ENCODE measurements at places on chromosomes 3 and 15.

GRCh38 chr3:57826952-57827723 lies 71.0 kb downstream of the SLMAP start:
- DNase-seq = no peak

- DNase-seq = no peak
These were observed 10.2 kb downstream of the BDH1 start for GRCh38 chr3:197545571-197545970.

DNA sequence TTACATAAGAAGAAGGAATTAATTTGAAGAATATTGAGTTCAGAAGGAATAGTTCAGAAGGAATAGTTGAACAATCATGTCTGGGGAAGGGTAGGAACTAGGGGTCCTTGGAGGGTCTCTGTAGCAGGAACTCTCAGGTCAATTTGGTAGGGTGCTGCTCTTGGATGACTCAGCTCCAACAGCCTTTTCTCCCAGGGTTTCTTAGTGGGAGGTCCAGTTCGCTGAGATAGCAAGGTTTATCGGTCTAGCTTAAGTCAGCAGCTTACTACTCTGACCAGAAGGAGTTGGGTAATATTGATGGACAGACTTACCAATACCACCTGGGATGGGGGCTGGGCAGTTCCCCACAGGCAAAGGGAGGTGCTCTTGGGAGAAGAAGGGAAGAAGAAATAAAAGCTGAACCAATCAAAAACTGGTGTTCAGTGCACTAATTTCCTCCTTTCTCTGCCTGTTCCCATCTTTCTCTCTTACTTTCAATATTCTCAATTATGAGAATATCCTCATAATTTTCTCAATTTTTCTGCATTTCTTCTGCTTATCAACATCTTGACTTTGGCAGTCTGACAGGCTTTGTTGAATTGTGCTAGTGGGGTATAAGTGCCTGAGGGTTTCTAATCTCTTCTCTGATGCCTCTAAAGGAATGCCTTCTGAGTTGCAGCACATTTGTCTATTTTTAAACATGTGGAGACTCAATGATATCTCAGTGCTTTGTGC lies 14.4 kb upstream of the MITF start:
- DNase-seq = no peak

DNA sequence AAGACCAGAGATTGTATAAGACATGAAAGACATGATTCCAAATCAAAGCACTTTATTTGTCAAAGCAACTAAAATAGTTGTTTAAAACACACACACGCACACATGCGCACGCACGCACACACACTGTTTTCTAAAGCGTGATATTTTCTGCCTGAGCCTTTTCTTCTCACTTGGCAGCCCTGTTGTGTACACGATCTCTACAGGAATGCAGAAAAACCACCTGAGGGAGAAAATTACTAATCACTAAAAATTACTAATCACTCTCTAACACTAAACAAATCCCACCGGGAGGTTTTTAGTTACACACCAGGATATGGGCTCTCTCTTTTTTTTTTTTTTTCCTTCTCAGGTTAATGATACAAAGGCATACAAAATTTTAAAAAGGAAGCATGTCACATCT lies 160.1 kb upstream of the ATP11B start:
- DNase-seq = no peak

DNA sequence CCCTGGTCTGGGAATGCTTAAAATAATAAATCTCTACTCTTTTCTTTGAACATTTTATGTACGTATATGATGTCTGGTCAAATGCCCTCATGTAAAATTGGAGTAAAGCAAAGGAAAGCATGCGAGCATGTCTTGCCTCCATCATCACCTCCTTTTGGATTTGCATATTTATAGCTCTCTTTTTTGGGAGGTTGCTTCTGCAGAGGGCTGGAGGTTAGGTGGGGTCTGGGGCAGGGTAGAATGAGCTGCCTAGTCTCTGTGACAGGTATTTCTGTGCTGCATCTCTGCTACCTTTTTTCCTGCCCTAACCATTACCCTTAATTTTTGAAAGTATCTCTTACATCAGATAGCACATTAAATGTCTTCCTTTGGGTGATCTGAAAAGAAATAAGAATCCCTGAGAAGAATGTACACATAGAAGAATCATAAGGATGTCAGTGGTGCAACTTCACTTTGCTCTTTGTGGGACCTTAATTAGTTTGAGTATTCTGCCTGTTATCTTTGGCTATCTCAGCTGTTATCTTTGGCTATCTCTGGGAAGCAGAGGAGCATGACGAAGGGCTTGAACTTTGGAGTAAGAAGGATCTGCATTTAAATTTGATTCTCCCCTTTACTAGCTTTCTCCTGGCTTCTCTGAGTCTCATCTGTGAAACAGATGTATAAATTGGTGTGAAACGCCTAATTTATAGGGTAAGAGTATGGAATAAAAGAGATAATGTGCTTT lies 40.2 kb downstream of the PPM1L start:
- no peak for DNase-seq

DNA sequence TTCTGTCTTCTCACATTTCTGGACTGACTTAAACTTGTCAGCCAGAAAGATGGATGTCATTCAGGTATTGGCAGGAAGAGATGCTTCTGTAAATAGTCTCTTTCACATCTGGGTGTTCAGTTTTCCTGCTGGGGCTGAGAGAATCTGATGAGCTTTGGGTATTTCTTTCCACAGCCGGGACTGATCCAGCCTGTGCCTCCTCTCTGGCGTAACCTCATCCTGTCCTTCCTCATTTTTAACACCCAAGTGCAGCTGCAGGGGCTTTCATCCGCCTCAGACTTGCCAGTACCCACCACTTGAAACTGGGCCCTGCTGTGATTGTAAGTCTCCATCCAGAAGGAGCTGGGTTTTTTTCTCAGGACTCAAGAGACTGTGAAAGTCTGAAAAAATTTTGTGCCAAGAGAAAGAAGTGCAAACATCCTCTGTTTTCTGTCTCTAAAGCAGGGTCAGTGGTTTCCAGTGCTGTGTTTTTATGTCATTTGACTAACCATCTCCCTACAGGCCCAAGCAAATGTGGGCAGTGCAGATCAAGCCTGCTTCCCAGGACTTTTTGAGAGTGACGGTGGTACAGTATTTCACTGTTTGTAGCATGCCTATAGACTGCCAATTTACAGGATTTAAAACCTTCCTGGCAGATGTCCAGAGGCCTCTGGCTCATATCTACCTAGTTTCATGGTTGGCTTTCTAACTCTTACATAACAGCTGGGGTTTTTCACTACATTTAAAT lies 342.7 kb downstream of the PTPRG start:
- no peak for DNase-seq

GRCh38 chr3:79172241-79172640 lies 595.6 kb downstream of the ROBO1 start:
- DNase-seq = no peak

DNA sequence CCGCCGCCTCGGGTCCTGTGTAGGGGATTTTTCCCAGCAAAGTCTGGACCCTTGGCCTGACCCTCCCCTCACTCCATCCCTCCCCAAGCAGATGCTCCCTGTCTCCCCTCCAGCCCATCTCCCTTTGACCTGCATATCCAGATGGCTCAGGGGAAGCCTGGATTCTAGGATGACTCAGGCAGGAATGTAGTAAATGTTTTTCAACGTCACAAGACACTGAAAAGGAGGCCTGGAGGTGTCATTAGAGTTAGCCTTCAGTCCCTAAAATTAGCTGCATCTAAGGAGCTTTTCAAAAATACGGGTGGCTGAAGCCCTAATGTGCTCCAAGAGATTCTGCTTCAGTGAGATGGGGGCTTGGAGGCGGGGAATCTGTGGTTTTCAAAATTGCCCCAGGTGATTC lies 7.2 kb downstream of the ACAN start:
- no peak for DNase-seq

GRCh38 chr3:83873550-83873949 lies 1085.2 kb upstream of the CADM2 start:
- no peak for DNase-seq

- DNase-seq = no peak
These were observed 104.9 kb upstream of the MANF start for GRCh38 chr3:51280176-51280575.

DNA sequence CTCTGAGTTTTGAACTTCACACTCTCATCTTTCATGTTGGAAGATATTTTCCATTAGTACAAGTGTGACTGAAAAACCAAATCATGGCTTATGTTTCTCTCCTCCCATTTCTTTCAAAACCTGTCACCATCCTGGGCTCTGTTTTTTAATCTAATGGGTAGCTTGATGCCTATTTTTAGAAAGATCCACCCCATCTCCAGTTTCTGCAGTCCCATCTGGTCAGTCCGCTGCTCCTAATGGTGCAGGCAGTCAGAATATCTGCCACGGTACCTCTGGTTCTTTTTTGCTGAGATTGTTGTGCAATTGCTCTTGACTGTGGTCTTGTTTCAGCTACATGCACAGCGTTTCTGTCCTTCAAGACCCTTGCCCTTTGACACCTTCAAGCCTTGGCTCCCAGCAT lies 240.9 kb upstream of the CADM2 start:
- DNase-seq = no peak

DNA sequence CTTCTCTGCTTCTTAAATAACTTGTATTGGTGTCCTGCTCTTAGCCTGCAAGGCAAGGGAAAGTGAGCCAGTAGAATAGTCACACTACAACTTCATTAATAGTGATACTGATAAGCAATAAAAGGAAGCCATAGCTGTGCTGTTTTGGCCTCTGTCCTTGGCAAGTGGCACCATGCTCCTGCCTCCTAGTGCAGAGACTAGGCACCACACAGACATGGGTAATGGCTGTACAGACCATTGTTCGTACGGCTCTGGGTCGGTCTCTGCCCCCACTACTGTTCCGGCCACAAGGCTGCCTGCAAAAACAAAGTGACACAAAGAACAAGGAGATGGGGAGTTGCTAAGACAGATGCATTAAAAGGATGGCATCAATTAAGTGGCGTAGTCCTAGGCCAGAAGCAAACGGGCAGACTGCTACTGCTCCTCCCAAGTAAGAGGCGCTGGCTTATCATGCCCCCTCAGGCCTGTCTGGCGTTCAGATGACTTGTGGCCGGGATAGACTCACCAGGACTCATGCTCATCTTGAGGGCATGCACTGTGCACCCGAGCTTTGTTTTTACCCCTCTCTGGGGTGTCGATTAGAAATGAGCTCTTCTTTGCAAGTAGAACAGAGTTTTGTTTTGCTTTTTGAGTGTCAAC lies 75.6 kb downstream of the TRAK1 start:
- DNase-seq = no peak
